ENCODE measurements at places on chromosomes 3 and 15.

GRCh38 chr3:49415931-49416601, 3.8 kb downstream of the TCTA start:
- DNase-seq, result peak; percentile 42

DNA sequence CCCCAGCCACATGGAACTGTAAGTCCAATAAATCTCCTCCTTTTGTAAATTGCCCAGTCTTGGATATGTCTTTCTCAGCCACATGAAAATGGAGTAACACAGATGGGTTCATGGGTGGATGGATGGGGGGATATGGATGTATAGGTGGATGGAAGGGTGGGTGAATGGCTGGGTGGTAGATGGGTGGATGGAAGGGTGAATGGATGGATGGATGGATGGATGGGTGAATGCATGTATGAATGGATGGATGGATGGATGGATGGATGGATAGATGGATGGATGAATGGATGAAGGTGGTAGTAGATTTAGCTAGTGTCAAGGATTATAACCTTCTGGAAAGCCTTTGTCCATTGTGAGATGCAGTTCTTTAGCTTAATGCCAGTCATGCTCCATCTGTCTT, 146.1 kb upstream of the ATP2B2 start:
- no peak for DNase-seq

- no peak for DNase-seq
These were observed 78.3 kb upstream of the HES1 start for GRCh38 chr3:194057570-194058188.

DNA sequence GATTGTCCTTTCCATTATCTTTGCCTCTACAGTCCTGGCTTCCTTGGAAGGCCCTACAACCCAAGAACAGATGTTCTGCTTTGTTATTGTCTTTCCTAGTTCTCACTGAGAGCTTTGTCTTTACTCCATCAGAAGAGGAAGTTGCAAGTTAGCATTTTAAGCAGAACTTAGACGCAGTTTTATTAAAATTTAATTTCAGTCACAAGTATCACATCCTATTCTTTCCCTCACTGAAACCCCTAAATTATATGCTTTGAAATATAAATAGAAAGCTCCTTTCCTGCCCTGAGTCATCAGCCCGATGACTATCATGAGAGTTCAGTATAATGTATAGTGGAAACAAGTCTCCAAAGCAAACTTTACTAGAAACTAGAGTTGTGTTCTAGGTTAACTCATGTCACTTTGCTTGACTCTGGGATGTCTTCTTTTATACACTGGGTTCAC, 291.2 kb upstream of the RBMS3 start:
- DNase-seq, result no peak

- no peak for DNase-seq
These were observed 686.5 kb downstream of the MECOM start for GRCh38 chr3:168976969-168977368.

DNA sequence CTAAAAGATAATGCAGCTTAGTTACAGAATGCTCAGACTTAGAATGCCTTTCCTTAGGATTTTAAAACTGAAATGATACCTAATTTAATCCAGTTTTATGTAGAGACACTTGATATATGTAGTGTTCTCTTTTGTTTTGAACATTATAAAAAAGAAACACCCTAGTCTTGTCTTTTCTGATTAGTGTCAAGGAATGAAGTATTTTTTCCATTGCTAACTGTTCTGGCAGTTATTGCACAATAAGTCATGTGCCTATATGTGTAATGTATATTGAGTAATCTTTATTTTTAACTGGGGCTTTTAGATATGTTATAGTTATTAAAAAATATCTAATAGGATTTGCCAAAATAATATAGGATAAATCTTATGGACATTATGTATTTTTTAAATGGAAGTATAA, 4.5 kb downstream of the ARL8B start:
- no peak for DNase-seq

GRCh38 chr3:106067711-106068110, 198.9 kb upstream of the CBLB start:
- DNase-seq, result no peak

DNA sequence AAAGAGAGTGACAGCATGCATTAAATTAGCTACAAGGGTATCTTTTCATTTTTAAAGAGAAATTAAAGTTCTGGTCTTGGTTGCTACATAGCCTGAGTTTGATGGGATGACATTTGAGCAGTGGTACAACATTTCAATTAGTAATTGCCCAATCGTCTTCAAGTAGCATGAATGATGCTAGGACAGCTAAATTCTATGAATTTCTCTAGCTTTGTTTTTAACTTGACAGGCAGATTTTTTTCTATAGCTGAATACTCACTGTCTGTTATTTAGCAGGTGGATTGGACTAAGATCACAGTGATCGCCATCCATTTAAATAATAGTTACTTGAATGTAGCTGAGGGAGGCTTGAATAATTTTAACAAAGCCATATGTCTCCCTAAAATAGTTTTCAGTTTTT, 162.2 kb downstream of the OXSM start:
- no peak for DNase-seq

DNA sequence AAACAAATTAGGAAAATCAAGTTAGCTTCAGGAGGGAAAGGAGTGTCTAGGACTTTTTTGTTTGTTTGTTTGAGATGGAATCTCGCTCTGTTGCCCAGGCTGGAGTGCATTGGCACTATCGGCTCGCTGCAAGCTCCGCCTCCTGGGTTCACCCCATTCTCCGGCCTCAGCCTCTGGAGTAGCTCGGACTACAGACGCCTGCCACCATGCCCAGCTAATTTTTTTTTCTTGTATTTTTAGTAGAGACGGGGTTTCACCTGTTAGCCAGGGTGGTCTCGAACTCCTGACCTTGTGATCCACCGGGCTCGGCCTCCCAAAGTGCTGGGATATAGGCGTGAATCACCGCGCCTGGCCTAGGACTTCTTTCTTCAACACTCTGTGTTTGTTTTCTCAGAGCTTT, 171.1 kb downstream of the NLGN1 start:
- no peak for DNase-seq

GRCh38 chr3:189143771-189144170, 28.0 kb upstream of the TPRG1 start:
- DNase-seq, result no peak

- no peak for DNase-seq
These were observed 3.5 kb upstream of the ITGB5 start for GRCh38 chr3:124890573-124891190.

DNA sequence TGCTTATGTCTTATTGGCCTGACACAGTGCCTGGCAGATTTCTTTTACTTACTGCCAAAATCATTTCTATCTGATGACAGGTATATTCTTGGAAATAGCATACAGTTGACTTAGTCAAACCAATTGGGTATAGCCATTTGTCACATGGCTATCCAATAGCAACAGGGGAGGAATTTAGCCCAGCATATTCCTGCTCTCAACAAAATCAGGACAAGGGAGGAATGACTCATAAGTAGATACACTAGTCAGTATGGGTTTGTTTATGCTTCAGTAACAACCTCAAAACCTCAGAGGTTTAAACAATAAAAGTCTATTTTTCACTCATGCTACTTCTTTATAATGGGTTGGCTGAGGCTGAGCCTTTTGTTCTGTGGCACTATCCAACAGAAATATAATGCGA, 38.0 kb upstream of the VILL start:
- DNase-seq, result no peak

DNA sequence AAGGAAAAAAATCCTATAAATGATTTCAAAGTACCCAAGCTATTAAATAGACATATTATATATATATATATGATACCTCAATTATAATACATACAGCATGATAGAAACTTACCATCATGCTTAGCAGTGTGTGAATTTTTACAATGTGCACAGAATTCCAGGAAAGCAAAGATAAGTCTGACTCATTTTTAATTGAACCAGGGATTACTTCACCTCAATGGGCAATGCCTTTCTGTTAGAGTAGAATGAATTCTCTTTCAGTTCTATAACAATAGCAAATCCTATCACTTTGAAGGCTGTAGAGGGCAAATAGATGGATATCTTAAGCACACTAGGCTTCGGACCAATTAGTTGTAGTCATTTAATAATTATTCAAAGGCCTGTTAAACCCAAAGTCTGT, 54.8 kb upstream of the P3H2 start:
- no peak for DNase-seq

DNA sequence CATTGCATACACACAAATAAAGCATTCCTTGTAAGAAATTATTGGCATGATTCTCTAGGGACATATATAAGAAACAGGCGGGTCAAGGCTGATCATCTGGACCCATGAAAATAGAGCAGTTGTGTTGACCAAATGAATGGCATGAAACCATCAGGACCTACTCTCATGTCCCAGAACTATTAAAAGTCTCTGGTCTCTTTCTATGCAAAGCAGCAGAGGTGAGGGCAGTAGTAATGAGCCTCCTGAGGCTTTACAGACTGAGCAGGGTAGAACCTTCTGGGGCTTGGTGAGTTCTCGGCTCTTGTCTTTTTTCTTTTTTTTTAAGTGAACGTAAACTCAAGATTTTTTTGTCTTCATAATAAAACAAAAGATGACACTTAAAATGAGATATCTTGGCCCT, 9.3 kb downstream of the GLDN start:
- DNase-seq, result no peak

DNA sequence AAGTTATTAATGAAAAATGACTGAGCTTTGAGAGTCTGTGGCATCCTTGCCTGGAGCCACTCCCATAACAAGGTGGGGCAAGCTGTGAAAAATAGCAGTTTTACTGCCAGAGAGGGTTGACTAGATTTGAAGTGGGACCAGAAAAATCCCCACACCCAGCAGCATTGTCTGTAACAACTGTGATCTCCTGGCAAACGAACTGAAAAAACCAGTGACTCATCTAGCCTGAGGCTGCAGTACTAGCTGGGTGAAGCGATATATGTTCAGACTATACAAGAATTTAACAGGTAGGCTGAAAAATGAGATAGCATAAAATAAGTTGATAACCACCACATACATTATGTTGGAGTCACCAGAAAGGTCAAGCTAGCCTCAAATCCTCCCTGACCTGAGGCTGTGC, 64.0 kb downstream of the DPH6 start:
- no peak for DNase-seq

DNA sequence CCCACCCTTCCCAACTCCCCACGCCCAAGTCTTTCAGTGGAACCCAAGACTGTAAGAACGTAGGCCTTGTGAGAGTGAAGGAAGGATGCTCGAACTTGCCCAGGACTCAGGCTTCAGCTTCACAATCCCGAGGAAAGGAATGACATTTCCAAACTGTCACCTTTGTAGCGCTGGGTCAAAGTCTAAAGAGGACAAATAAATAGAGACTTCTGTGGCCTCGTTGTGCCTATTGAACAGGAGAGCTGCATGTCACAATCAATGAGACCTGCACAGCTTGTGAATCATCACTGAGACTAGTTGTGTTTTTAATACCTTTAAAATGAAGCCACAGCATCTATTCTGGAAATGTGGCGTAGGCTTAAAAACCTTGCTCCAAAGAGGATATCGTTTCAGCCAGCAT, 222.8 kb upstream of the ST8SIA2 start:
- no peak for DNase-seq

DNA sequence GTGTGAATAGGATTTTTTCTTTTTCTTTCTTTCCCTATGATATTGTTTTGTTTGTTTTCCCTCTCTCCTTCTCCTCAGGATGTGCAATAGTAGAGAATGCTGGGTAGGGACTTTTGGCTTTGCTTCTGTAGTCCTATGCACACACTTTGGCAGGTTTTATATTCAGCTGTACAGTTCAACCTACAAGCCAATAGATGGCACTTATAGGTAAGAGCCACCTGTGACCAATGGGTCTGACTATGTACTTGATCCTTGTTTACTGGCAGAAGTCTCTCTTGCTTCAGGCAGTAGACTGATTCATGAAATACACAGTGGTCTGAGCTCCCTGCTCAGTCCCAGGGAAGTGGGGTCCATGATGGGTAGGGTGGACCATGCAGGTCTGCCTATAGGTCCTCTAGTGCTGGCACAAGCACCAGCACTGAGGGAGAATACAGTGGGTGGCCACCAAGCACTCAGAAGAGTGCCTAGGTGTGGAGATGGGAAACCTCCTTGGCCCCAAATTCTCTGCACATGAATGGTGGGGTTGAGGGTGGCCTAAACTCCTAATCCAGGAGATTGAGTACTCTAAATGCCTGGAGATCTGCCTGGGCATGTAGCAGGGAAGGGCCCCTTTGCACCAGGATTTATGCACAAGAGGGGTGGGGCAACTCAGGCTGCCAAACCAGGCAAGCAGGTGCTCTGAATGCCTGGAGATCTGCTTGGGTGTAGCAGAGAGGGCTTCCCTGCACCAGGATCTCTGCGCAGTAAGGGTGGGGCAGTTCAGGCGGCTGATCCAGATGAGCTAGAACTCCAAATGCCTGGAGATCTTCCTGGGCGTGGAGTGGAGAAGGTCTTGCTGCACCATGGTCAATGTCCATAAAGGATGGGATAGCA, 176.1 kb downstream of the DOCK3 start:
- no peak for DNase-seq

DNA sequence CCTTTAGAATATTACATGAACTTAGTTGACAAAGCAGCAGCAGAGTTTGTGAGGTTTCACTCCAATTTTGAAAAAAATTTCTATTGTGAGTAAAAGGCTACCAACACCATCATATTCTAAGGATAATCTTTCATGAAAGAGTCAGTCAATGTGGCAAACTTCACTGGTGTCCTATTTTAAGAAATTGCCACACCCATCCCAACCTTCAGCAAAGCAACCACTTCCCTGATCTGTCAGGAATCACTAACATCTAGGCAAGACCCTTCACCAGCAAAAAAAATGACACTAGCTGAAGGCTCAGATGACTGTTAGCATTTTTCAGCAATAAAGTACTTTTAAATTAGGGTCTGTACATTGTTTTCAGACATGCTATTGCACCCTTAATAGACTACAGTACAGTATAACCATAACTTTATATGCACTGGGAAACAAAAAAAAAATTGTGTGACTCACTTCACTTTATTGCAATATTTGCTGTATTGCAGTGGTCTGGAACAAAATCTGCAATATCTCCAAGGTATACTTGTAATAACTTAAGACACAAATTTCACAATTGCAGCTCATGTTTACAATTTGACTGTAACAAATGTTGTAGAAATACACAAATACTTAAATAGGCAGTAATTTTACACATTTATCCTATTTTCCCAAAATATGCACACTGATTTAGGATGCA, 38.9 kb upstream of the ALCAM start:
- DNase-seq, result no peak

DNA sequence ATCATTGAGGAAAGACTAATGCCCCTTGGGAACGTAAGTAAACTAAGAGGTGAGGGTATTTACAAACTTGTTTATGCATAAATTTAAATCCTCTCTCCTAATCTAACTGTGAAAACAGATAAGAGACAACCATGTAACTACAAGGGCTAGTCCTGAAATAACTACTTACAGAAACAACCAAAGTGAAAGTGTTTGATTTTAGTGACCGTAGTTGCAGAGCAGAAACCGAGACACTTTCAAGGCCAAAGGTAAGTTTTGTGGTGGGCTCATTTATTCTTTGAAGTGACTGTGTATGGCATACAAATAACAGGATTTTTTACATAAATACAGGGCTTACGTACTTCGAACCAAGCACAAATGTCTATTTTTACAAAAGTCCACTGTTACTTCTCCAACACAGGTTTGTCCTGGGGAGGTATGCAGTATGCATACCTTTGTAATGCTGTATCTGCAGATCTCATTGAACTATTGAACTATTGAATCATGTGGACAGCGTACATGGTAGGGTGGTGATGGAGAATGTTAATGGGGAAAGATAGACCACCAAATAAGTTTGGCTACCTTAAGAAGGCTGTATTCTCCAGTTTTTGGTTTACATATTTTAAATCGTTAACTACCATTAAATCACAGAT, 99.6 kb upstream of the RBMS3 start:
- DNase-seq, result no peak

GRCh38 chr15:35827141-35827540, 281.2 kb upstream of the DPH6 start:
- DNase-seq, result no peak
